ENCODE measurements at places on chromosomes 4 and X. TPM values are rescaled to one million over a fixed set of nuclear protein-coding genes. Genes with fewer than 3 reads are reported as not detected.

The TRPC3 gene
- 0.25 TPM for total RNA-seq

The GAGE2A gene
- total RNA-seq, result 0.52 TPM

The SLC9B1 gene
- 0.74 TPM for total RNA-seq

The RASGEF1B gene
- total RNA-seq, result 0.25 TPM

The ARSD gene
- total RNA-seq, result 8.0 TPM

- DNase-seq, result no peak
Measured at GRCh38 chr4:173135241-173135847, 33.3 kb upstream of the GALNT7 start.

DNA sequence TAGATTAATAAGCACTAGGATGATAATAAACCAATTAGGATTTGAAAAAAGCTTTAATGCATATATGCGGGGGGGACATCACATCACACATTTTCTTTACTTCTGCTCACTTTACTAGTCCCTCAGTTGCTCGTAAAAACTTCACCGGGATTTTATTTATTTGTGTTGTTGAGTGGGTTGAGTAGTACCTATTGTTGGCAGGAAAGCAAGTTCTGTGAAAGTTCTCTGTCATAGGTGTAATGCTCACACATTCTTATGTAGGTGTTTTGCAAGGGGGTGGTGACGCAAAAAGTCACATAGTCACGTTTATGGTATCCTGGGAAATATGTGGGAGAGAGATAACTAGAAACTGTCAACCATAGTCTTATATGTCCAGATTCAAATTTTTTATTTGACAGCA is 65.3 kb downstream of the PDLIM5 start:
- DNase-seq, result peak; percentile 37

- no peak for DNase-seq
Measured at GRCh38 chr4:42643685-42644084, 13.2 kb downstream of the ATP8A1 start.

DNA sequence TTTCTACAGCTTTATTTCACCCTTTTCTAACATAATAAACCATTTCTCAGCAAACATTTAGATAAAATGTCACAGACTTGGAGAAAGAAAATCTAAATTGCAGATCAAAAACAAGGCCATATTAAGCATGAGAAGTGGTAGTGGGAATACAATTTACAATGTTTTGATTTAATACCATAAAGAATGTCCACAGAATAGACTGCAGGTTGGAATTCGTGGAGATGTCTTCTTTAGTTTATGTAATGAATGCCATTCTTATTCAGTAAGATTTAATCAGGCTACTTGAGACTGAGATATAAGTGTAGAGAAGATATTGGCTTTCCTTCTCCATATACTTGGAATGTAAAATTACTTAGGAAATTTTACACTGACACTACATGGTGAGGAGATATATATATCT is 91.9 kb upstream of the ZFP42 start:
- DNase-seq, result no peak

DNA sequence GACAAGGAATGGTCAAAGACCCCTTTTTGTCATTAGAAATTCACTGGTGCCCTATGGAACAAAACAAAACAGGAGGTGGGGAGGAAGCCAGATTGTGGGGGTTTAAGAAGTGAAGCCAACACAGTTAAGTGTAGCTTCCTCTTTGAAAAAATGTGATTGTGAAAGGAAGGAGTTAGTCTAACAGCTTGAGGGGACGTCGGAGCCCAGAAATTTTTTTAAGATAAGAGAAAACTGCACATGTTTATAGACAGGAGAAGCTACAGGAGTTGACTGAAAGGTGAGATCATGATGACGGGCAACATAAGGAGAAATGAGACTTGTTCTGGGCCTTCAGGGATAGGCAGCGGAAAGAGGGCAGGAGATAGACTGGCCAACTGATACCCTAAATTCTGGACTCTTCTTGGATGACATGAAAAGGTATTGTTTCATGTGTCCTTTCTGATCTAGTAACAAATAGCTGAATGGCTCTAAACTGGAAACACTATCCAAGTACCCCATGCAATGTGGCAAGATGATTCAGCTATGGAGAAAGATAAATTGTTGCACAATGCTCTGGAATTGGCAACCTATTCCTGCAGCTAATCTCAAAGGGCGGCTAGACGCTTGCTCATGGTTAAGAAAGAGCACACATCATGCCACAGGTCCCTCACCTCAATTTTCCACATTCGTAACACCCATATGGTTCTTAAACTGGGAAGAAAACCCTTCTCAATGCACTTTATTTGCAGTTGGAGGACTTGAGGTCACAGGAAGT is 3.7 kb upstream of the HDAC8 start:
- no peak for DNase-seq

DNA sequence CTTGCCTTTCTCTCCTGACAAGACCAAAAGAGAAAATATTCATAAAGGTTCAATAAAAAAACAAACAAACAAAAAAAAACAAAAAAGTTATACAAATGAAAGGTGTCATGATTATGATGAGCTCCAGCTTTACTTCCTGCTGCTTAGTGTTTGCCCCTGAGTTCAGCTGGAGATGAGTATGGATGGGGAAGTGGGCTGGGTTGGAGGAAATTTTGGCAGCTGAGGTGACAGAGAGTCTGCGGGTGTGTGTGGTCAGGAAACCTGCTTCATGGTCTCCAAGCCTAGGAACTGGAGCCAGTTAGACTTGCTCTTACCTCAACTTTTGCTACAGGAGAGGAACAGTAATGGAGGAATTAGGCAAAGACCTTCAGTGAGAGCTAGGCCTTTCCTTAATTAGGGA is 4.3 kb upstream of the CYSLTR1 start:
- DNase-seq, result no peak

GRCh38 chr4:160510928-160511327 is 1408.0 kb downstream of the RAPGEF2 start:
- no peak for DNase-seq
